Smooth muscle cell of the coronary artery (primary cell): ENCODE measurements at places on chromosomes 11 and 22. TPM values are rescaled to one million over a fixed set of nuclear protein-coding genes. Genes with fewer than 3 reads are reported as not detected.

The TMEM151A gene
- 0.08 and 0.23 TPM in 2 replicates for total RNA-seq

The MGAT3 gene
- total RNA-seq: 0.12 and 0.23 TPM in 2 replicates

The RTN4RL2 gene
- 0.12 TPM in 1 of 2 replicates, not detected in the other for total RNA-seq

The SLC15A3 gene
- total RNA-seq: 8.8 and 34.5 TPM in 2 replicates

The OR5A1 gene
- total RNA-seq: not detected in 2 replicates

The BTG4 gene
- not detected in 2 replicates for total RNA-seq

The POGLUT3 gene
- total RNA-seq: 14.7 and 17.6 TPM in 2 replicates

The RSF1 gene
- 27.9 and 36.2 TPM in 2 replicates for total RNA-seq

The MFNG gene
- total RNA-seq: 0.08 TPM in 1 of 2 replicates, not detected in the other

The MMP1 gene
- total RNA-seq: 73.8 and 4,826 TPM in 2 replicates

The CCDC82 gene
- 10.7 and 10.9 TPM in 2 replicates for total RNA-seq

The EXPH5 gene
- total RNA-seq: 0.08 and 0.59 TPM in 2 replicates

The PVALB gene
- not detected in 2 replicates for total RNA-seq

The KCNJ1 gene
- total RNA-seq: not detected in 2 replicates

The SCN4B gene
- total RNA-seq: not detected in 2 replicates

The NPTXR gene
- 0.60 and 2.0 TPM in 2 replicates for total RNA-seq

The OR51E2 gene
- under 0.01 TPM in 1 of 2 replicates, not detected in the other for total RNA-seq

The RAB3IL1 gene
- total RNA-seq: 3.5 and 19.3 TPM in 2 replicates

The LRRC4C gene
- under 0.01 and 0.38 TPM in 2 replicates for total RNA-seq

The NRXN2 gene
- 6.6 and 29.0 TPM in 2 replicates for total RNA-seq

The INPP5J gene
- total RNA-seq: under 0.01 and 0.15 TPM in 2 replicates

The CABP4 gene
- not detected in 2 replicates for total RNA-seq

The ENTHD1 gene
- not detected in 2 replicates for total RNA-seq

The OR8A1 gene
- total RNA-seq: not detected in 2 replicates

The LAMTOR1 gene
- total RNA-seq: 87.7 and 153 TPM in 2 replicates

The CREB3L1 gene
- total RNA-seq: 15.1 and 19.9 TPM in 2 replicates

The MMP7 gene
- not detected in 2 replicates for total RNA-seq

The APOBEC3C gene
- total RNA-seq: 5.4 and 6.0 TPM in 2 replicates

The OR51B4 gene
- total RNA-seq: not detected in 2 replicates

The CNTN5 gene
- total RNA-seq: 0.15 TPM in 1 of 2 replicates, not detected in the other

The SEPTIN3 gene
- 0.35 TPM in 1 of 2 replicates, not detected in the other for total RNA-seq

The CD6 gene
- total RNA-seq: not detected in 2 replicates

The GUCY1A2 gene
- total RNA-seq: 0.59 and 0.75 TPM in 2 replicates

The FAM118A gene
- total RNA-seq: 15.0 and 40.8 TPM in 2 replicates

The TRPM5 gene
- not detected in 2 replicates for total RNA-seq

The CEP126 gene
- 1.1 and 2.5 TPM in 2 replicates for total RNA-seq

The GSTT2B gene
- total RNA-seq: 5.1 and 9.5 TPM in 2 replicates

The RPL27A gene
- 1,067 and 1,351 TPM in 2 replicates for total RNA-seq

The RHOD gene
- total RNA-seq: 11.8 and 19.6 TPM in 2 replicates

The SLC22A6 gene
- not detected in 2 replicates for total RNA-seq

The TCN2 gene
- 4.6 and 4.9 TPM in 2 replicates for total RNA-seq

The OR51I1 gene
- total RNA-seq: not detected in 2 replicates

The MRGPRG gene
- not detected in 2 replicates for total RNA-seq

The MMP3 gene
- 0.08 and 76.1 TPM in 2 replicates for total RNA-seq

The TTC38 gene
- total RNA-seq: 21.3 and 22.2 TPM in 2 replicates

The VPREB3 gene
- not detected in 2 replicates for total RNA-seq

The FOSL1 gene
- total RNA-seq: 0.94 and 5.3 TPM in 2 replicates

The GRIK4 gene
- 0.12 TPM in 1 of 2 replicates, not detected in the other for total RNA-seq
